ENCODE measurements at places on chromosomes 7 and 10.

DNA sequence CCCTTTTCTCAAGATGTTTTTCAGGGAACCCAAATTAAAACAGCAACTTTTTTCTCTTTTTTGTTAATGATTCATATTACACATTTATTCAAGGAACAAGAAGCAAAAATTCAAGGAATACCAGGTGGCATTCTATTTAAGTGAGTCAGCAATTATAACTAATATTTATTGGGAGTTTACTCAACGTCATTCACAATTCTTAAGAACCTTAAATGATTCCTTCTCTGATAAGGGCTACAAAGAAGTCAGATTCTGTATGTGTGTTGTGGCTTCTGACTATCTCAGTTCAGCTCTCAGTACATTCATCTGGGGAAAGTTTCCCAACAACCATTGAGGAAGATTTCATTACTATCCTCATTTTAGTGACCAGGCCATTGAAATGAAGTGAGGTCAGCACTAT, 470.7 kb upstream of the AKR1E2 start:
- DNase-seq, result no peak

DNA sequence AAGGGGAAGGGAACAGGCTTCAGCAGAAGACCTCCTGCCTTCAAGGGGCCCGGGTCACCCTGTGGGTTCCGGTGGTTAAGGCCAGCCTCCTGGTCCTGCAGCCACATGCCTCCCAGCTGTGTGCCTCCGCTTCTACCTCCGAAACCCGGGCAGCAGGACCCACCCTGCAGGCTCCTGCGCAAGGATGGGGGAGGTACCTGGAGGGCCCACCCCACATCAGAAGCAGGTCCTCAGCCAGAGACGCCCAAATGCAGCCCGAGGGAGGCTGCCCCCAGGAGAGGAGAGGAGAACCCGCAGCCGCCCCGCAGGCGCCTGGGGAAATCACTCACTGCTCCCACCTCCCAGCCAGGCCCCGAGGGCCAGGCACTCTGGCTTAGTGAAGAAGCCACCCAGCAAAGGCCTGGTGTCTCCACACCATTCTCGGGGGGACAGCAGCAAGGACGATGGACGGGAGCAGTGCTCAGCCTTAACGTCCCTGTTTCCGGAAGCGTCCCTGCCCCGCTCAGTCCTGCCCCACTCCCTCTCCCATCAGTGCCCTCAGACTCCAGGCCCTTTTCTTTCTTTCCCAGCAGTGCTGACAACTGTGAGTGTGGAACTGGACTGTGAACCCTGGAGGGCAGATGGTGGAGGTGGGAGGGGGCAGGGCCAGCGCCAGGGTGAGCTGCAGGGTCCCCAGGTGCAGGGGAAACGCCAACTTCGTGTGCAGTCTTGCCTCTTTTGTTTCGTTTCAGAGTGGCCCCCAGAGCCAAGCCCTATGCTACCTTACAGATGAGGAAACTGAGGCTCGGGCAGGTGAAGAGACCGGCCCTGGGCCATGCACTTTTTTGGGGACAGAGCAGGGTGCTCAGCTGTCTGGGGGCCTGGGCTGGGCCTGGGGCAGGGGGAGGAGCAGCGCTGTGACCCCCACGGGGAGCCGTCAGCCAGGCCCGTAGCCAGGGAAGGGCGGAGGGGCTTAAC, 138.0 kb downstream of the FAM53B start:
- no peak for DNase-seq

GRCh38 chr10:109886781-109887140, 36.5 kb downstream of the XPNPEP1 start:
- peak; percentile 37 for DNase-seq

- peak; percentile 97 for DNase-seq
Measured at GRCh38 chr7:135748770-135749169, at the start of gene FAM180A. Gene FAM180A (minus strand): TSS chr7:135748813. CDS start chr7:135748580, 233 bp downstream.

DNA sequence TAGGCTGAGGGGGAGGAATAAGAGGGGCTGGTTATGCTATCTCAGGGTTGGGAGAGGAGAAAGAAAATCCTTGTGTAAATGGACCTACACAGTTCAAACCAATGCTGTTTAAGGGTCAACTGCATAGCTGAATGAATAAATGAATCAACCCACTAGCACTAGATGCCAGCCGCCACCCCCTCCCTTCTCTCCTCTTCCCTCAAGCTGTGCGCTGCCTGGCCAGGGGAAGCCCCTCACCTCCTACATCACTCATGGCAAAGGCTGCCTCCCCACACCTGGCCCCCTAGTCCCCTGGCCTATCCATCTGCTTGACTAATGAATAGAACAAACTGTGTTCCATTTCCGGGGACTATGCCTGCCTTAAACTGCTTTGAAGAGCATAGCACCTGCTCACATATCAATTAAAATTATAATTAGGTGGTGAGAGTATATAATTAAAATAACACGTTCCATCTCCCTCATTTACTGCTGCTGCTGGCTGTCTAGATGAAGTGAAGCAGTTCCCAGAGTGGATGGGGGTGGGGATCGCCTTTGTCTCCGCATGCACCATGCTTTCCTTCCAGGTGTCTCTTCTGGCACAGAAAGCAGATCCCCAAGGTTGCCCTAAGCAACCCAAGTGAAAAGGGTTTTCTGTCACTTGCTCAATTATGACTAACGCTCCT, 32.6 kb downstream of the GRID1 start:
- DNase-seq, result no peak

DNA sequence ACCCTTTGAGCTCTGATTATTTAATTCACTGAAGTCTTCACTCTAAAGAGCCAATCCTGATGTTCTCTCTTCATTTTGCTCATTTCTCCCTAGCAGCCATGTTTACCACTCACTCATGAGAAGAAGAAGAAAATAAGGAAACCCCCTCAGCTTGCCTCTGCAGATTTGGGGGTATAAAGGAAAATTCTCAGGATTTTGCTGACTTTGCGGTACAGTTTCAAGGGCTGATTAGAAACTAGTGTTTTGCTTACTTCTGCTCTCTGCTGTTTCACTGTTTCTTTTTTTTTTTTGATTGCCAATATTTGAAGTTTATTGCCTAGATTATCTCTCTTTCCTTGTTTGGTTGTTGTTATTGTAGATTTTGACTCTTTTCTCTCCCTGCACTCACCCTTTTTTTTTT, 23.4 kb downstream of the PCBD1 start:
- no peak for DNase-seq

DNA sequence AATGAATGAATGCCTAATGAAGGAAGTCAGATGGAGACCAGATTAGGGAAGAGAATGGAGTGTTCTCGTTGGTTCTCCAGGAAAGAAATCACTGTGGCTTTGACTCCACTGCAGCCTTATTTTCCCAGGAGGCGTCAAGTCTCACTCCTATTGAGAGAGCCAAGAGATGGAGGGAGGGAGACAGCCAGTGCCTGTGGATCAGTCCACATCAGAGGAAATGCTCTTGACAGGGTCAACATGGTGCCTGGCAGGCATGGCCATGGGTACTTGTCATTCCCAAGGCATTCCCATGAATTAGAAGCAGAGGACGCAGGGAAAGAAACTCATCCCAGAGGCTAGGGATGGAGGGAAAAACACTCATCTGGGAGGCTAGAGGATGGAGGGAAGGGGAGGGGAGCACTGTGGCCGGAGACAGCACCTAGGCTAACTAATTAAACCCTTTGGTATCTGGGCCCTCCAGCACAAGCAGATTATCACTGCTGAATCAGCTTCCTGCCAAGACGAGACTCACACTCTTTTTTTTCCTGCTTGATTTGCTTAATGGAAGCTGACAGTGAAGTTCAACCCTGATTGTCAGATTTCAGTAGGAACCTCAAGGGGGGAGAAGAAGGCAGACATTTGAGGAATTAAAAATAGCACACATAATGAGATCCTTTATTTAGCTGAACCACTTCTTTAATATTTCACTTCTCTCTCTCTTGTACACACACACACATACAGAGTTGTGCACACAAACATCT, 1233.2 kb upstream of the AUTS2 start:
- DNase-seq, result no peak

- no peak for DNase-seq
Measured at GRCh38 chr10:71776481-71776925, 3.2 kb upstream of the VSIR start.

- DNase-seq, result no peak
Measured at GRCh38 chr7:66950311-66950710, 29.3 kb downstream of the TMEM248 start.

DNA sequence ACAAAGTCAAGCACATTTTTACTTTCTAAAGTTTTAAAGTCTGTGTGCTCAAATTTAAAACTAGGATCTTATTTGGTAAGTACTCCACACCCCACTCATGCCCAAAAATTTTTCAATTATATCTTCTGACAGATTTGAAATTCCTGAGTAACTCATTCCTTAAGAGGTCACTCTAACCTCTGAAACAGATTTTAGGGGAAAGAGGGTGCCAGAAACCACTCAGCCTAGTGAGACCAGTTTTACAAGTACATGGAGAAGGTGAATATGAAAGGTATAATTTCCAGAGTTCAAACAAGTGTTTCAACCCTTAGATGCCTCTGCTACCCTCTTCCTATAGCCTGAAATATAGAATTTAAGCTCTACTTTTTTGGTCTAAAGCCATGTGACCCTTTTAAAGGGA, 79.2 kb downstream of the C7orf25 start:
- peak; percentile 16 for DNase-seq

DNA sequence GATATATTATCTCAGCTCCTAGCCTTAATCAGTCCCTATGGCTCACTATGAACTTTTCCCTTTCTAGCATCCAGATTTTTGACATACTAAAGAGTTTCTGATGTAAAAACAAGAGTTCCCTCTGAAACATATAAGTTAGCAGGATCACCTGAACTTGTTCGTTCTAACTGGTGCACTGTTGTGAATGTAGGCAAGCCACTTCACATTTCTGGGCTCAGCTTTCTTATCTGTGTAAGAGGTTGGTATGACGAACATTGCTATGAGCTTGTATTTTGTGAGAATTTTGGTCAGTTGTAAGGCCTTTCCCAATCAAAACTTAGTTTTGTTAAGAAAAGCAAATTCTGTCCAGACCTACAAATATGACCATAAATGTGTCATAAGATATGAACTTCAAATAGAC, 46.1 kb downstream of the MAGI2 start:
- DNase-seq, result peak; percentile 55

GRCh38 chr10:61792921-61793320, 108.6 kb upstream of the ARID5B start:
- DNase-seq, result peak; percentile 4

DNA sequence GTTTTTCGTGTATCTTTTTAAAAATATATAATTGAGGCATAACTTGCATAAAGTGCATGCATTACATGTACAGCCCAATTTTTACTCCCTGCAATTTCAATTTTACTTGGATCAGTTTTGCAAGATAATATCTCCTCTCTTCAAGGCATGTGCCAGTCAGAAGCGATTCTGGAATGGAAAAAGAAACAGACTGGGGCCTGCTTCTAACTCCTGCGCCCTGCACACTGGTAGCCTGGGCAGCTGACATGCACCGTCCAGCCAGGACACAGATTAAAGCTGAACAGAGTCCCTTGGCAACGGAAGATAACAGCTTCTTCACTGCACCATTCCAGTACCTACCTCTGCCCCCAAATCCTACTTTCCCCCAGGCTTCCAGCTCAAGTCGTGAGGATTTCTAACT, 182.1 kb downstream of the FAM107B start:
- DNase-seq, result no peak

DNA sequence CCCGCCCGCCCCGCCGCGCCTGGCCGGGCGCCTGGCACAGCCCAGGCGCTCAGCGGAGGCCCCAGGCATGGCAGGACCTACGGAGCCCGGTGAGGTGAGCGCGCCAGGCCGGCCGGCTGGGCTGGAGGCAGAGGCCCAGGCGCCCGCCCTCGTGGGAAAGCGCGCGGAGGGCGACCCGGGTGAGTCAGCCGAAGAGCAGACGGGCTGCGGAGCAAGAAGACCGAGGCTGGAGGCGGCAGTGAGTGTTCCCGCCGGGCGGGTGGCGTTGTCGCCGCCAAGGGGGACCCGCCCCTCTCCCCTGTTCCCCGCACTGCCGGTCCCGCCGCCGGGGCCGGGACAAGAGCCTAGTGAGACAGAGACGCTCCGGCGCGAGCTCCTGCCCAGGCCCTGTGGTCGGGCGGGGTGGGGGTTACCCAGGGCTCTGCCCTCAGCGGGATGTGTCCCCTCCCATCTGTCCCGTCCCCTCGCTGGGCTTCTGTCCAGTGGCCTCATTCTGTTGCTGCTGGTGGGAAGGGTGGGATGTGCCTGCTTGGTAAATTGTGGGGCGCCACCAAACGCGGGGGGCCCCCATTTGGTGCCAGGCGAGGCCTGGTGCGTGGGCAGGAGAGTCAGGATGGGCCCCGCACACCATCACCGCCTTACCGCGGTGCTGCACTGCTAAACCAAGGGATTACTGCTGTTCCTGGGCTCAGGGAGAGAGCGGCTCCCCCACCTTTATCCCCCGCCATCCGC, 17.0 kb upstream of the NODAL start:
- peak; percentile 51 for DNase-seq

DNA sequence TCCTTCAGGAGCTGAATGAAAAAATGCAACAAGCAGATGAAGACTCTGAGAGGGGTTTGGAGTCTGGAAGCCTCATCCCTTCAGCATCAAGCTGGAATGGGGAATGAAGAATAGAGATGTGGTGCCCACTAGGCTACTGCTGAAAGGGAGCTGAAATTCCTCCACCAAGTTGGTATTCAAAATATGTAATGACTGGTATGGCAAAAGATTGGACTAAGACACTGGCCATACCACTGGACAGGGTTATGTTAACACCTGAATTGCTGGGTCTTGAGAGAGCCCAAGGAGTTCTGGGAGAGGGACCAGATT, 5.4 kb downstream of the IFIT2 start:
- peak; percentile 16 for DNase-seq

GRCh38 chr7:20786779-20787659, at the start of gene SP8:
Gene SP8 (minus strand): TSS chr7:20786886. CDS start chr7:20786798, 88 bp downstream.
- DNase-seq, result no peak

DNA sequence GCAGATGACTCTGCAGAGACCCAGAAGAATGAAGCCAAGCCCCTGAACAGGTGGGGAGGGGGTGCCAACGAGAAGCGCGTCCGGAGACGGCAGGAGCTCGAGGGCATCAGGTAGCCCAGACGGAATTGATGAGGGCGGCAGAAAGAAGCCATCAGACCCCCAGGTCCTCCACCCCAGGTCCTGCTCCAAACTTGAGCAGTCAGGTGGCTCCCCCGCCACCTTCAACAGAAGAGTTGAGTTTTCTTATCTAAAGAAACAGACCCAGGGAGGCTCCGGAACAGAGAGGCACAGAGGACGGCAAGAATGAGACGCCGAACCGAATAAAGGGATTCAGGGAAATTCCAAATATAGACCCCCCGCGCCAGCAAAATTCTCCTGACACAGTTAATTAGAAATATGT, 22.2 kb downstream of the RGS10 start:
- no peak for DNase-seq

DNA sequence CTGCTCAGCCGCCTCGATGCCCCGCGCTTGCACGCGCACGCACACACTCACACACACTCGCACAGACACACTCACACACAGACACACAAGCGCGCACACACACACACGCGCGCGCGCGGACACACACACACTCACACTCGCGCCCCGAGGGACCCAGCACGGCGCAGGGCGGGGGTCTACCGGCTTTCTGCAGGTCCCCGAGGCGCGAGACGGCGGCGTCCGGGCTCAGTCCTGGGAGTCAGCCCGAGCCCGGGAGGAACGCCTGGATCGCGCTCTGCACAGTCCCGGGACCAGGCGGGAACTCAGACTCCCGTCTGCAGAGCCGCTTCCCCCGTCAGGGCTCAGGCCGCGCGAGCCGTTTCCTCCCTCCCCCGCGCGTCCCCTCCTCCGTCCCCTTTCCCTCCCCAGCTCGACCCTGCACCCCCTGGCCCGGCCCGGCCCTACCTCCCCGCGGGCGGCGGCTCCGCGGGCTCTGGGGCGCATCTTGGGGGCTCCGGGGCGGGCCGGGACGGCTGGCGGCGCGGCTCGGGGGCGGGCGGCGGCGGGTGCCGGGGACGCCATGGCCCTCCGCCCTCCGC, 464 bp downstream of the DENND2A start:
- DNase-seq, result peak; percentile 32

GRCh38 chr10:97102441-97102840, 83.3 kb downstream of the SLIT1 start:
- DNase-seq, result no peak
